SJCRH30 (cell line): ENCODE measurements at places on chromosomes 4 and X. TPM values are rescaled to one million over a fixed set of nuclear protein-coding genes. Genes with fewer than 3 reads are reported as not detected.

DNA sequence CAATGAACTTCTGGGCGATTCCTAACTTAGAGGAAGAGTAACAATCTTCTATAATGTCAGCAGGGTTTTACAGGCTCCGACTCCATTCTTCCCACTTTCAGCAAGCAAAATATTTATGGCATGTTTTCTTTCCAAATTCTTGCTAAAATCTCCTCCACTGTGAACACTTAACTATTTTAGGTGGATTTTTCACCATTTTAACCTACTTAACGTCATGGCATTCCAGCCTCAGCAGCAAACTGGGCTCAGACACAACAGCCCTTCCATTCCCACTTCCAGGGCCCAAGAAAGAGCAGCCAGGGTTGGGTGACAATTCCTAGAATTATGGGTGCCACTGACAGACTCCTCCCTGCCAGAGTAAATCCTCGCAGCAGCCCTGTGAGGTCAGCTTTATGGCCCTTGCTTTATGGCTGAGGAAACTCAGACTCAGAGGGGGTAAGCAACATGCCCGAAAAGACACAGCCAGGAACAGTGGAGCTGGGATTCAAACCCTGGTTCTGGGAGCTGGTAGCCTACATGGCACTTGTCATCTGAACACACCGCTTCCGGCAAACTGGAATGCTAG, 112.8 kb upstream of the MAP3K15 start:
- no peak for DNase-seq
- no peak overlapping the region for H3K4me3 ChIP-seq

DNA sequence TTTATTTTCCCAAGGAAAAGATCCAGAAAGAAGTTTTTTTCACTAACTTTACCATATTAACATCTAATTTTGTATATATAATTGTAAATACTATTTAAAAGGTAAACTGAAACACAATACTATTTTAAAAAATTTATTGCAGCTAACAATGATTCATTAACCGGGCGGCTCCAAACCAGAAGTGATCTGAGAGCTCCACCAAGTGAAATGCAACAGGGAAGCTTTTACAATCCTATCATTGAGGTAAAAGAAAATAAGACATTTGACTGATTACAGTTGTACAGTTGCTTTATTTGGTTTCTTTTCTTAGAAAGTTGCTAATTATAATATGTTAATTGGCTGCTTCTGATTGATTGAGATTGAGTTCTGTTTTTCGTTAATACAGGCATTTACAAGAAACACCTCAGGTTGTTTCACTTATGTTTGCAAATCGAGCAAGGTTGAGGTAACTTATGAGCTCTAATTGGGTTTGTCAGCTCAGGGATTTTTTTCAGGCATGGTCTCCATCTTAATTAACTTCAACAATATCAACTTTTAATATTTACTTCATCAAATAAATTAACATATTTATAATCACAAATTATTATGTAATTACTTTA, 220.2 kb upstream of the UGT8 start:
- peaks cover 5% of the 10 kb centered on the region; the same call in 1 of the 2 replicates for H3K4me1 ChIP-seq
- H3K36me3 ChIP-seq: no peaks in the 10 kb centered on the region
- H3K27me3 ChIP-seq: no peaks in the 10 kb centered on the region
- no peak for DNase-seq

DNA sequence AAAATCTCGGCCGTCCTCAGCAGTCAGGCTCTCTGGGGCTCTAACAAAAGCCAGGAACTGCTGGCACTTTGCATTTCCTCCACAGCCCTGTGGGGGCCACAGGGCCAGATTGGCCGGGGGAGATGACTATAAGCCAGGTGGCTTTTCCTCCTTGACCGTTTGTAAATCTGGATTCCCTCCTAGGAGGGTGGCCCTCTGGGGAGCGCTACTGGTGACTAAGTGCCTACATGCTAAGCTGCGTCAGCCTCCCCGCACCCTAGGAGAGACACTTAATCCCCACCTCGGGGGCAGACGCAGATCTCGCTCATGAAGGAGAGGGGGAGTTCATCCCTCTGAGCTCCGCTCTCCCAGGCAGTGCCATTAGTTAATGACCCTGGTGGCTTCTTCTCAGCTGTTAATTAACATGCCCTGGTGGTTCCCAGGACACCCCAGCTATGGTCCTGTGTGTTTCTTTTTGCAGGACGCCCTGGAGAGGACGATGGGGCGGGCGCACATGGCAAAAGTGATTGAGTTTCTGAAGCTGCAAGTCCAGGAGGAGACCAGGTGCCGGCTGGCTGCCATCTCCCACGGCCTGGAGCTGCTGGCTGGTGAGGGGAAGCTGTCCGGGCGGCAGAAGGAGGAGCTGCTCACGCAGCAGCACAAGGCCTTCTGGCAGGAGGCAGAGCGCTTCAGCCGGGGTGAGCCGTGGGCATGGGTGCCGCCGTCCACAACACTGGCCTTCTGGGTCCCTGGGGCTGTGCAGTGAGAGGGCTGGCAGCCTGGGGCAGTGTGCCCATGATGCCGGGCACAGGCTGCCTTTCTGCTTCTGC, 41.6 kb downstream of the EVC start:
- H3K27ac ChIP-seq: no peak overlapping the region
- H3K4me1 ChIP-seq: peaks cover 8% of the 10 kb centered on the region; the same call in 1 of the 2 replicates
- H3K36me3 ChIP-seq: peaks cover 24% of the 10 kb centered on the region
- no peaks in the 10 kb centered on the region for H3K27me3 ChIP-seq
- no peak overlapping the region for H3K4me3 ChIP-seq

DNA sequence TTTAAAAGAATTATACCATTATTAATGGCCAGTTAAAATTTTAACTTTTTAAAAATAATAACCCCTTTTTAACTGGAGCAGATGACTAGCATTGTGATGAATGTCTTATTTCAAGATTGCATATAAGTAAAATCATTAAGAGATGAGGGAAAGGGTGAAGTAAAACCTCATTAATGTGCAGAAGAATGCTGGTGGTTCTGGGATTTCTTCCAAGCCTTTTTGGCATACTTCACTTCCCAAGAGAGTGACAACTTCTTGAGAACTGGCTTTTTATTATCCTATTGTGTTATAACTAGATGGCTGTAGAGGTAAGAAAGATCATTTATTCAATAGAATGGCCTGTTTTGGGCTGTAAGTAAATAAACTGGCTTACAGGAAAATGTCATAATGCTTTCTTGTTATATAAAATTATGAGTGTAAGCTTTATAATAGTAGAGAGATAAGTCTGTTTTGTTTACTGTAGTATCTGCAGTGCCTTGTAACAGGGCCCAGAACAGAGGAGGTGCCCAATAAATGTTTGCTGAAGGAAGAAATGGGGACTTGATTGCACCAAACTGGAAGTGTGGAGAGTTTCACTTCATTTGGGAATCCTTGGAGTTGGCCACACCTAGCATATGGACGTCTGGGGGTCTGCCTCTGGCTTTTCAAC, 242.9 kb upstream of the PITX2 start:
- peak; percentile 18 for DNase-seq
- peaks cover 38% of the 10 kb centered on the region for H3K4me1 ChIP-seq
- H3K27ac ChIP-seq: no peak overlapping the region; the same call in 1 of the 2 replicates
- no peak overlapping the region for H3K4me3 ChIP-seq

DNA sequence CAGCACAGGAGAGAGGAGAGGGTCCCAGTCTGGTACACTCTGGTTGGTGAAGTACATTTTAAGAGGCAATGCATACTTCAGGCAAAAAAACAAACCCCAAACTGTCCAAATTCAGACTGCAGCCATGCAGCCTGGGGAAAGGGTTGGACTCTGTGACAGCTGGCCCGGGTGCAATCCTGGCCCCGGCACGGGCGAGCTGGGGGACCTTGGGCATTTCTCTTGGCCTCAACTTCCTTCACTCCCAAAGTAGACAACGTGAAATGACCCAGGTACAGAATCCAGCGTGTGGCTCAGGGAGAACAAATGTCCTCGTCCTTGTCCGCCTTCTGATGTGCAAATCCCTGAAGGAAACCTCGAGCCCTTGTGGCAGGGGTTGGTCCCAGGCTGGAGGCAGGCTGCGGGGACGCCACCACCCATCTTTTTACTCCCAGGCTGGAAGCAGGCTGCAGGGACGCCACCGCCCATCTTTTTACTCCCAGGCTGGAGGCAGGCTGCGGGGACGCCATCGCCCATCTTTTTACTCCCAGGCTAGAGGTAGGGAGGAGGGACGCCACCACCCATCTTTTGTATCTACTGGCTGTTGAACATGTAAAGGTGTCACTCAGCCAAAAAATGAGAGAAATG, 62.3 kb downstream of the ACOX3 start:
- no peaks in the 10 kb centered on the region for H3K27me3 ChIP-seq
- H3K27ac ChIP-seq: no peak overlapping the region
- no peak for DNase-seq
- H3K36me3 ChIP-seq: no peaks in the 10 kb centered on the region; the same call in 1 of the 2 replicates
- no peak overlapping the region for H3K4me3 ChIP-seq

GRCh38 chrX:106718709-106719108, 7.8 kb upstream of the RNF128 start:
- H3K4me1 ChIP-seq: no peaks in the 10 kb centered on the region
- no peaks in the 10 kb centered on the region for H3K27me3 ChIP-seq
- DNase-seq: no peak
- H3K27ac ChIP-seq: no peak overlapping the region
- no peak overlapping the region for H3K4me3 ChIP-seq
- H3K36me3 ChIP-seq: no peaks in the 10 kb centered on the region

DNA sequence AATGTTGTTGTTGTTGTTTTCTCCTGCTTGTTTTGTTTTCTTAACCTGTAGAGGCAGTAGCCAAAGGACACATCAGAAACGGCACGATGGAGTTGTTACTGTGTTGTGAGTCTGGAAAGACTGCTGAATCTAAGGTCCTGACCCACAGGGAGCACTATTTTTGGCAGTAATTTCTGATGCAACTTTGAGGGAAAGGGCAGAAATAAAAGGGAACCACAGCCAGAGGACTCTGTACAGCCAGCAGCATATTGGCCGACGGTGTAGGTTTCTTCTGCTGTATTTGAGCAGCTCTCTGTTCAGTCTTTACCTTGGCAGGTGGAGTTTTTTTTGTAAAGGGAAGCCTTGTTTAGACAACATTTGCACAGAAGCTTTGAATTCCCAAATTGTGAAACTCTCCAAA, 203.0 kb upstream of the GPR101 start:
- no peaks in the 10 kb centered on the region for H3K27me3 ChIP-seq
- no peak for DNase-seq
- H3K4me1 ChIP-seq: no peaks in the 10 kb centered on the region
- no peak overlapping the region for H3K4me3 ChIP-seq
- no peak overlapping the region for H3K27ac ChIP-seq
- no peaks in the 10 kb centered on the region for H3K36me3 ChIP-seq

DNA sequence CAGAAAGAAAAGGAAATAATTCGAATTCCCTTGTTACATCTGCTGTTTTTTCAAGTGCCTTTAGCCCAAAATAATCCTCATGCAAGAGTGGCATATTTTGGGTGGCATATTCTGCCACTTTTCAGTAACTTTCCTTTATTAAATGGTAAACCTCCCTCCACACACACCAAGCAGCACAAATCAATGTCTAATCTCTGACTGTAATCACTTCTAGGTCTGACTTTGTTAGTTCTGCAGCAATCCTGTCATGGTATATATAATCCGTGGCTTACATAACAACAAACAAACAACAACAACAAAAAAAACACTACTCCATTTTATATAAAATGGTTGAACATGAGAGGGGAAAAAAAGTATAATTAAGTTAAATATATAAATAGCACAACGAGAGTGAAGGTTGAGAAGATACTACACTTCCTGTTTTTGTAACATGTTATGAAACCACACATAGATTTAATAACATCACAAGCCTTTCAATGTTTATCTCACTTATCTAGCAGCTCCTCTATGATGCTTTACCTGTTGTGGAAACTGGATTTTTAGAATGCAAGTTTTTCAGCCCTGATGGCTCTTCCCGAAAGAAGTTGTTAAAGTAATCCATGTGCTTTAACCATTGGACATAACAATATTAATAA, 715.4 kb downstream of the GRXCR1 start:
- no peaks in the 10 kb centered on the region for H3K27me3 ChIP-seq
- H3K27ac ChIP-seq: no peak overlapping the region

- peak; percentile 19 for DNase-seq
- H3K27me3 ChIP-seq: no peaks in the 10 kb centered on the region
- H3K27ac ChIP-seq: no peak overlapping the region
- no peak overlapping the region for H3K4me3 ChIP-seq
These were observed 69.6 kb upstream of the NDP start for GRCh38 chrX:44042751-44043150.

FAM53A gene
- total RNA-seq: 0.13 and 0.51 TPM in 2 replicates

GRCh38 chr4:7150036-7150635, 42.2 kb upstream of the SORCS2 start:
- DNase-seq: no peak
- H3K4me1 ChIP-seq: no peaks in the 10 kb centered on the region
- H3K36me3 ChIP-seq: no peaks in the 10 kb centered on the region
- H3K27ac ChIP-seq: no peak overlapping the region

RTL3 gene
- 0.05 TPM in 1 of 2 replicates, not detected in the other for total RNA-seq

USP17L27 gene
- total RNA-seq: not detected in 2 replicates

CSAG3 gene
- total RNA-seq: not detected in 2 replicates

DNA sequence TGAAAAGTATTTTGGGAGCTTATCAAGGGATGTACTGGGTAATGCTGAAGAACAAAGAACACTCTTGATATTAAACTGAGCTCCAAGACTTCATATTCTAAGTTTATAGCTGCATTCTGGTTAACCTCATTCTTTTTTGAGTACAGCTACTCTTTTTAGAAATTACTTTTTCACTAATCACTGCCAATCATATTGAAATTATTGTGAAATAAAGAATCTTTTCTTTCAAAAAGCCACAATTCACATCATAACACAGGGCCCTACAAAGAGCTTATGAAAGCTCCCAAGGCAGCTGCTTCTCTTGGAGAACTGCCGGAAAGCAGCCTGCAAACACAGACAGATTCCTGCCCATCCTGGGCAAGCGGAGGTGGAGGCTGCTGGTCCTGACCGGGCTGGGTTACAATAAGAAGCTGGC, 121.4 kb downstream of the RNF150 start:
- no peak overlapping the region for H3K4me3 ChIP-seq
- H3K4me1 ChIP-seq: no peaks in the 10 kb centered on the region; the same call in 1 of the 2 replicates
- no peaks in the 10 kb centered on the region for H3K27me3 ChIP-seq
- no peak overlapping the region for H3K27ac ChIP-seq
- peak; percentile 4 for DNase-seq

- DNase-seq: no peak
- H3K27ac ChIP-seq: no peak overlapping the region
- H3K4me1 ChIP-seq: peaks cover 15% of the 10 kb centered on the region
- H3K36me3 ChIP-seq: no peaks in the 10 kb centered on the region
These were observed 156.6 kb upstream of the CTSO start for GRCh38 chr4:156109943-156110900.

GRCh38 chrX:10171249-10171648, 14.5 kb downstream of the CLCN4 start:
- H3K4me1 ChIP-seq: peaks cover 24% of the 10 kb centered on the region
- DNase-seq: no peak
- peaks cover 2% of the 10 kb centered on the region; the same call in 1 of the 2 replicates for H3K36me3 ChIP-seq
- no peak overlapping the region for H3K4me3 ChIP-seq
- no peaks in the 10 kb centered on the region for H3K27me3 ChIP-seq
- H3K27ac ChIP-seq: no peak overlapping the region

DNA sequence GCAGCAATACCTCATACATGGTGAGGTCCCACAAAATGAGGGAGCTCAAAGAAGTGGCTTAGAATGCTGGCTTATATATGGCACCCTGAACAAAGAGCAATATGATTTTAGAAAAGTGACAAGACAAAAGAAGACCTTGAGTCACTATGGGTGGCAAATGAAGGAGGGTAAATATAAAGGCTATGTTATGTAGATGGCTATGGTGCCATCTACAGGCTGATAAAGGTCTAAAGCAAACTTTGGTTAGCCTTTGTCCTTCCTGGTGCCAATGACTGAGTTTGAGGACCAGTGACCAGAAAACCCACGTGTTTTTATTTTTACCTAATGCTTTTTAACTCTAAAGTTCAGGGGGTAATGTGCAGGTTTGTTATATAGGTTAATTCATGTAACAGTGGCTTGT, 151.8 kb downstream of the CCNG2 start:
- no peak overlapping the region for H3K4me3 ChIP-seq
- H3K27ac ChIP-seq: no peak overlapping the region
- H3K27me3 ChIP-seq: no peaks in the 10 kb centered on the region; the same call in 1 of the 2 replicates
- peak; percentile 15 for DNase-seq
